ENCODE measurements at places on chromosomes 7 and 10.

DNA sequence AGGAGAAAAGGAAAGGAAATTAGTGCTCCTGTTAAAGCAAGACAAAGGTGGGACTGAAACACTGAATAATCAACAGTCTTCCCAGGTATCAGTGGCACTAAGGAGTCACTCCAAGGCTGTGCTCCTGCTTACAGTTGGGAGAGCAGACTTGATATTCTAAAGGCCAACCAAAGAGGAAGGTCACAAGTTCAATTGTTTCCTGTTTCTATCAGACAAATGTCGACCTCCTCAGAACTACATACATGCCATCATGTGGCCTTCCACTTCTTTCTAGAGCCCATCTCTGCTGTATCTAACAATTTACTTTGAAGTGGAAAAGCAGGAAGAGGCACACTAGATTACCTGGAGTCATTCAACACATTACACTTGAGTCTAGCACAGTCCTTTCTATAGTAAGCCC lies 3.4 kb downstream of the ZNF239 start:
- DNase-seq = no peak

DNA sequence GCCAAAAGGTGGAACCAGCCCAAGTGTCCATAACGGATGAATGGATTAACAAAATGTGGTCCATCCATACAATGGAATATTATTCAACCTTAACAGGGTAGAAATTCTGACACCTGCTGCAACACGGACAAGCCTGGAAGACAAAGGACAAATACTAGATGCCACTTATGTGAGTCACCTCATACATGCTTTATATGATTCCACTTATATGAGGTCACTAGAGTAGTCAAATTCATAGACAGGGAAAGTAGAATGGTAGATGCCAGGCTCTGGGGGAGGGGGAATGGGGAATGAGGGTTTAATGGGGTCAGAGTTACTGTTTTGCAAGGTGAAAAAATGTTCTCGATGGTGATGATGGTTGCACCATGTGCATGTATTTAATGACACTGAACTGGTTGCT lies 34.0 kb upstream of the CYTH3 start:
- DNase-seq = no peak

DNA sequence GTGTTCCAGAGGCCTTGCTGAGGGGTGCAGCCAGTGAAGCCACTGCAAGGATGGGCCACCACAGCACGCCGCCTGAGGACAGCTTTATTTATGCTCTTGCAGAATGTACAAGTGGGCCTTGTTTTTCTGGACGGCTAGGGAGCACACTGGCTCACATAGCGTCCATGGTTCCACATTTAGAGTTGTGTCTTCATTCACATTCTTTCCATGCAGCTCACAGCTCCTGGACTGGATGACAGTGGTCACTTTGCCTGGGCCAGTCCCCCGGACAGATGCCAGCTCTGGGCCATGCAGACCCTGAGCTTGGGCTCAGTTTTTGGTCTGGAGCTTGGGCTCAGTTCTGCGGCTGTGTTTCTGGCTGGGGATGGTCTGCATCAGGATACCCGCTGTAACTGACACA lies 2.6 kb upstream of the C10orf71 start:
- no peak for DNase-seq

- DNase-seq = no peak
Observed at GRCh38 chr7:149321978-149322541, 60.1 kb downstream of the ZNF783 start.

GRCh38 chr7:134532180-134532953 lies 5.0 kb downstream of the AKR1B10 start:
- DNase-seq = no peak

GRCh38 chr7:43117095-43117494 lies 4.6 kb downstream of the HECW1 start:
- DNase-seq = no peak

GRCh38 chr7:106788637-106789036 lies 76.4 kb upstream of the PIK3CG start:
- no peak for DNase-seq

DNA sequence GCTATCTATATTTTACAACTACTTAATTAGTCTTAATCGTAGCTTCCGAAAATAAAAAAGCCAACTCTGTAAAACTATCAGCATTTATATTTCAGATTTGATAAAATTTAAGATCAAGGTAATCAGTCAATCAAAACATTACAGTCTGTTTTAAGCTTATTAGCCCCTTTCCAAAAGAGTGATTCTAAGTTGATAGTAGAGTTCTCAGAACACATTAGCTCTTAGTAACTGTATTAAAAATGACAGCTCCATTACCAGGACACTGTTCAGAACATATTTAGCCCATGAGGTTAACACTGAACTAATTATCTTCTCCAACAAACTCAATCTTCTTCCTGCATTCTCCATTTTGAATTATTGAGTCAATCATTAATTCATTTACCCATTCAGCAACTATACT lies 110.3 kb upstream of the PALS2 start:
- DNase-seq = peak; percentile 79

GRCh38 chr10:122665329-122665860 lies 34.3 kb downstream of the C10orf120 start:
- DNase-seq = no peak

- DNase-seq = no peak
Observed at GRCh38 chr10:5442990-5443370, 30.6 kb downstream of the NET1 start.

DNA sequence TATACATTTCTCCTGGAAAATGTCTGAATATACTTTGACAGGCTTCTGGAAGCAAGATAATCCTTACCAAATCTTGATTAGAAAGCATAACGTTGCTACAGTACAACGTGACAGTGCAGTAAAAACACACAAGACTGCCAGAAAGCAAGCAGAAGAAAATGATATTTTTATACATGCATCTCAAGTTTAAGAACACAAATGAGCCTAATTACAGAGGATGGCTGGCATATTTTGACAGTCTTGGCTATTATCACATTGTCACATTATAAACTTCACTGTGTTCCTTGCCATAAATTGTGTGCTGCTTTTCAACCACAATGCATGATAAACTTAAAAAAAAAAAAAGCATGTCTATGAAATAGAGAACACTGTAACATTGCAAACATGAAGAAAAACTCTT lies 4.3 kb downstream of the IKZF5 start:
- no peak for DNase-seq

GRCh38 chr7:157874870-157875229 lies 538.0 kb downstream of the DNAJB6 start:
- DNase-seq = no peak

DNA sequence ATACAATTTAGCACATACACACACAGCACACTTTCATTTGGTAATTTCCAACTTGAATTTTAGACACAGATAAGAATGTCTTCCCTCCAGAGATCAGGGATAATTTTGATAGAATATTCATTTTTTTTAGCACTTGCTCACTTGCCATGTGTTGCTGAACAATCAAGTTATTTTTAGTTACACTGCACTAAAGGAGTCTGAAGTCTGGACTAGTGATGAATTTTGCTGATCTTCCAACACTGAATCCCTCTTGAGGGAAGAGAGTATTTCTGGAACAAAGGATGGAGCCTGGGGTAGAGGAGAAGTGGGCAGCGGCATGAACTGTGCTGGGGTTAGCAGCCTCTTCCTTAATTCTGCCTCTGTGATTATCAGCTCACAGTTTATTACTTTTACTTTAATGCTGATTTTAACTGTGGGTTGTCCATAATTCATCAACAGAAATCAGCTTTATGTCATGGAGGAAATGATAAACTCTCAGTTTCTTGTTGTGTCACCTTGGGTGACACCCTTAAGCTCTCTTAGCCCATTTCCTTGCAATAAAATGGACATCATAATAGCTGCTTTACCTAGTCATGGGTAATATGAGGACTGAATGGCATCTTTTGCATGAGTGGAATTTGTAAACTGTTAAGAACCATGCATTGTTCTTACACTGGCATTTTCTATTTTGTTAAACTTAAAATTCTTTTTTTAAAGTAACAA lies 32.1 kb downstream of the SGPL1 start:
- no peak for DNase-seq

GRCh38 chr7:2102375-2102723 lies 130.4 kb downstream of the MAD1L1 start:
- DNase-seq = no peak

GRCh38 chr10:32268788-32269187 lies 78.2 kb downstream of the EPC1 start:
- no peak for DNase-seq

- DNase-seq = no peak
Observed at GRCh38 chr7:24980534-24981170, 674 bp upstream of the OSBPL3 start.

DNA sequence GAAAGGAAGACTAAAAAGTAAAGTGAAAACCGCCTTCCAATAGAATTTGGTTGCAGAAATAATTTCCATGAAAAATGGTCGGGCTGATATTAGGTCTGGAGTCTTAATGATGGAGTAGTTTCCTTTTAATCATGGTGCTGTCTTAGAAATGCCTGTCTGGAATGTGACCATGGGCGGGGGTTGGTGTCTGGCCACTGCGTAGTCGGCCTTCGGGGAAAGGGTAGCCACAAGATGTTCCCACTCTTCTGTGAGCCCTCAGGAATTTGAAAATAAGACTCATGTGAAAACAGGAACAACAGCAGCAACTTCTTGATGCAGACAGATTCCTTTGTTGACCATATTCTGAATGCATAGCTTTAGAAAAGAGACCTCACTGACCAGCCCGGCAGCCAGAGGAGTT lies 176.8 kb downstream of the KIAA1217 start:
- DNase-seq = no peak
